ENCODE measurements at places on chromosomes 11 and 22. TPM values are rescaled to one million over a fixed set of nuclear protein-coding genes. Genes with fewer than 3 reads are reported as not detected.

GRCh38 chr11:71490044-71490730 lies 36.9 kb upstream of the KRTAP5-7 start:
- DNase-seq = no peak

DNA sequence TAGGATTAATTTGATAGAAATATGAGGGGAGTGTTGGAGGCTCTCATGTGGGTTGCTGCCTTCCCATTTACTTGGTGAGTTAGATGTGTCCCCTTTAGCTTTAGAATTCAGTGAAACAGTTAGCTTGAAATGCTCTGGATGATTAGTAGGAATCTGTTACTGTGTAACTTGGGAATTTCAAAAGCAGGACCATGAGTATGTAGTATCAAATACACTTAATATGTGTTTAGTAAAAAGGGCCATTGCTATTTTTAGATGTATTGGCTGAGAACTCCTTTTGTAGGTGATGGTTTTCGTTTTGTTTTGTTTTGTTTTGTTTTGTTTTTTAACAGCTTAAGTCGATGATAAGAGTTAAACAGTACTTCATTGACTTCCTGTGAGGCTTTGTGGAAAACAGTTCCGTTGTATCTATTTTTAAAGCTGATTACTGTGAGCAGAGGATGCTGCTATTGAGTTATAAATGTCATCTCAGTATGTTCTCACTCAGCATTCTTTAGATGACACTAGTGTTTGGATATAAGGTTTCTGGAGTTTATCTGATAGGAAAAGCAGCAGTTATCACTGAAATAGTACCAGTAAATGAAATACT lies 53.5 kb downstream of the MCAM start:
- no peak for DNase-seq

DNA sequence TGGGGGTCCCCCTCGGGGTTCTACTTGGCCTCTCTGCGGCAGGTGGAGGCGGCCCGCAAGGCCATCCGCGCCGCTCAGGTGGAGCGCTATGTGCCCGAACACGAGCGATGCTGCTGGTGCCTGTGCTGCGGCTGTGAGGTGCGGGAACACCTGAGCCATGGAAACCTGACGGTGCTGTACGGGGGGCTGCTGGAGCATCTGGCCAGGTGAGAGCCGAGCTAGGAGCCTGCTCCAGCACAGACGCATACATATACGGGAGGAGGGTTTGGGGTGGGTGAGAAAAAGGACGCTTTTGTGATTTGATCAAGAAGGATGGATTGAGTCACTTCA lies 415 bp downstream of the CENATAC start:
- no peak for DNase-seq

GRCh38 chr11:71071736-71072509 lies 180.5 kb downstream of the SHANK2 start:
- DNase-seq = no peak

DNA sequence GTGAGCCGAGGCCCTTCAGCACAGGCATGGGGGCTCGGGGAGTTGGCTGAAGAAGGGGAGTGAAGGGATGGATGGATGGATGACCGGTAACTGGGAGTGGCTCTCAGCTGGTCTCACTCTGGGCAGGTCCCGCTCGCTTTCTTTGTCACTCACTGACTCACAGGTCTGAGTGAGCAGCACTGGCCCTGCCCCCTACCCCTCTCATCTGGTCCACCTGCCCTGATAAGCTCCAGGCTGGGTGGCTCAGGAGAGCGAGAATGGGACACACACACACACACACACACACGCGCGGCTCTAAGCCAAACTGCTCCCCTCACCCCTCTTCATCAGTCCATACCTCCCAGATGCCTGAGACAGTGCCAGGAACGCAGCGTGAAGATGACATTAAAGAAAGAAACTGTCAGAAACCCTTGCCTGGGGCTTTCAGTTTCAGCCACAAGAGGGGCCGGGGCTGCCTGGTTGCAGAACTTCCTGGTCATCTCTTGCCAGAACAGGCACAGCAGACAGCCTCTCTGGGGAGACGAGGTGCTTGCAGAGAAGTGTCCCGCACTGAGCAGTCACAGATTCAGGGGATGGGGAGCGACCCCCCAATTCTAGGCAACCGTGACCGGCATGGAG lies 16.5 kb upstream of the SHISAL1 start:
- no peak for DNase-seq

GRCh38 chr11:74839971-74840370 lies 91.3 kb downstream of the RNF169 start:
- no peak for DNase-seq

GRCh38 chr11:108596701-108597100 lies 3.1 kb upstream of the EXPH5 start:
- DNase-seq = no peak

DNA sequence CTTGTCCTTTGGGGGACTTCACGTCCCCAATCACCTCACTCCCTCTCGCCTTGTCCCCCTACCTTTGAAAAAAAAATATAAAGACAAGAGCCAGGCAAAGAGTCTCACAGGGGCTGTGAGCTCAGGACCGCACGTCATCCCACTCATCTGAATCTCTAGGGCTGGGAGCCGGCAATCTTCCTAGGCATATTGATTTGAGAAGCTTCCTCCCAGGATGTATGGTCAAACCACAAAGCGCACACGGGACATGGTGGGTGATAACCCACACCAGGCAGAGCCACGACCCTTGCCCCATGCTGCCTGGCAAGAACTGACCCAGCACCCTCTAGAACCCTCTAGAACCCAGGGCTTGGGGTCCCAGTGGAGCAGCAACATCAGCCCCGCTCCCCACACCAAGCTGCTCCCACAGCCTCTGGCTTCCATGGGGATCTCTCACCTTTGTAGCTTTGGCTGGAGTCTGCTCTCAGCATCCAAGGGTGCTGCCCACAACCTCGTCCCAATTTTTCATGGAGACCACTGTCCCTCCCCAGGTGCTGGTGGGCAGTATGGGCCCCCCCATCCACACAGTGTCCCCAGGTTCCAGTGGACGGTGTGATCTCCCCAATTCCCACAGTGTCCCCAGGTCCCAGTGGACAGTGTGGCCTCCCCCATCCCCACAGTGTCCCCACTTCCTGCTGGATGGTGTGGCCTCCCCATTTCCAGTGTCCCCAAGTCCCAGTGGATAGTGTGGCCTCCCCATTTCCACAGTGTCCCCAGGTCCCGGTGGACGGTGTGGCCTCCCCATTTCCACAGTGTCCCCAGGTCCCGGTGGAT lies 85.2 kb upstream of the FGF3 start:
- no peak for DNase-seq

GRCh38 chr11:30786256-30787110 lies 200.3 kb upstream of the MPPED2 start:
- DNase-seq = no peak

GRCh38 chr11:108654994-108655631 lies 9.8 kb upstream of the DDX10 start:
- DNase-seq = no peak

DNA sequence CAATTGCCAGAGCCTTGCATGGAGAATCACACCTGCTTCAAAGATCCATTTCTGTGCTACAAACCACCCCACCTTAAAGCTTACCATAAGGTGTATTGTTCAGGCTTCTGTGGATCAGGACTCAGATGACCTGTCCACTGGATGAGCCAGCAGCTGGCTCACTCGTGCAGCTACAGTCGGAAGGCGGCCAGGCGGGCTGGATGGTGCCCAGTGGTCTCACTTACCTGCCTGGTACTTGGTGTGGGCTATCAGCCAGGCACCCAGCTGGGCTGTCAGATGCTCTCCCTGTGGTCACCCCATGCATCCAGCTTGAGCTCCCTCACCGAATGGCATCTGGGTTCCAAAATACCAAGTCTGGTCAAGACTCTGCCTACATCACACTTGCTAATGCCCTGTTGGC lies 10.9 kb upstream of the APOBEC3B start:
- DNase-seq = no peak

DNA sequence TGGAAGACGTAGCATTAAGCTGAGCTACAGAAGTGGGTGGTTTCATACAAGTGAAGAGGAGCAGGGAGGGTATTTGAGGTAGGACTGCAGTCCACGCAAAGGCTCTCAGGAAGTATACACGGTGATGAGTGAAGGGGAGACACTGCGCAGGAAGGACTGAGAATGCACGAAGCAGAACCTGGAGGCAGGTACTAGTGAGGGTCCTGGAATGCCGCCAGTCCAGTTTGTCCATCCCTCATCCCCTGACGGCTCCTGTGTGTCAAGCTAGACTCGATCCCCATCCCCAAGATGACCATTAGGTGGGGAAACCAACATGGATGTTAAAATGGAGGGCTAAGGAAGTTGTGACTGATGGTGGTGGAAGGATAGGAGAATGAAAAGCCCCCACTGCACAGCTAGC lies 23.8 kb downstream of the ART5 start:
- no peak for DNase-seq

- DNase-seq = no peak
Measured at GRCh38 chr11:68330700-68331337, 18.4 kb downstream of the LRP5 start.

- no peak for DNase-seq
Measured at GRCh38 chr11:68946416-68947090, 34.2 kb downstream of the MRGPRD start.

- no peak for DNase-seq
Measured at GRCh38 chr11:130798280-130798679, 118.0 kb downstream of the SNX19 start.

- no peak for DNase-seq
Measured at GRCh38 chr11:36628765-36629244, 30.8 kb upstream of the RAG2 start.

DNA sequence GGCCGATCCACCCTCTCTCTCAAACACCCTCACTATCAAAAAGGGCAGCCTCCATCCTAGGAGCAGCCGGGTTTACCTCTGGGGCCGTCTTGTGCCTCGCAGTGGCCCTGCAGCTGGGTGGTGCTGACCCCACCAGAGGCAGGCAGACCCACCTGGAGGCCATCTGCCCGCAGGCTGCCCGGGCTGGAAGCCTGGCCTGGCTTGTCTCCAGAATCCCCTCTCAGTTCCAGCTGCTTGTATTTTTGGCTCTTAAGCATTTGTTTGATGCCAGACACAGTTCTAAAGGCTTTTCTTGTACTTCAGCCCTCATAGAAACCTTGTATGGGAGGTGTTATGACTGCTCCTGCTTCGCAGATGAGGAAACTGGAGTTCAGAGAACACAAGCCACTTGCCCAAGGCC lies 4.2 kb upstream of the NFAM1 start:
- DNase-seq = no peak

- no peak for DNase-seq
Measured at GRCh38 chr11:87894961-87895360, 280.3 kb downstream of the RAB38 start.

DNA sequence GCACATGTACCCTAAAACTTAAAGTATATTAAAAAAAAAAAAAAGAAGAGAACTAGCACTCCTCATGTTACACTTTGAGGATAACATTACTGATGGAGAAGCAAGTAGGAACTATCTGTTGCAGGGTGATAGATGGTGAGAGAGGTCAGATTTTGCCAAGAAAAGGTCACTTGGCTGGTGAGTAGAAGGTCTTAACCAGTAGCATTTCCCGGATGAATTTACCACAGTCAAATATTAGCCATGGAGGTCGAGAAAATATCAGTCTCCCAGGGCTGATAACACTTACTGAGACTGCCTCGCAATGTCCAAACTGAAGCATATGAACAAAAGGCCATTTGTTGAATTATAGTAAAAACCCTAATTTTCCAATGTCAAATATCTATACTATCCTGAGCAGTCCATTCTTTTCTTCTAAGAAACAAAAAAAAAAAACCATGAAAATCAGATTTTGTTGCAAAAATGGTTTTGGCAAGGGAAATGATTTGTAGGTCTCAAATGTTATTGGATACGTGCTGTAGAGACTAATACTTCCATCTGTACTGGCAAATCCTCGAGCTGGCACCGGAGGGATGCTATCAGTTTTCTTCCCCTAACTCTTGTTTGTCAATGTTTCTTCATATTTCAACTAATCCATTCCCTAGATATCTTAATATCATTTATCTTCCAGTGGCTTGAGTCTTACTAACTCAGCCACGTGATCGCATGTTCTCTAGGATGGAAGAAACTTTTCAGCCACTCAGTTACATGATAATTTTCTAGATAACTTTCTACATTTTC lies 14.5 kb upstream of the BBOX1 start:
- no peak for DNase-seq

- DNase-seq = peak; percentile 28
Measured at GRCh38 chr11:22558664-22559063, 67.0 kb downstream of the FANCF start.

- DNase-seq = no peak
Measured at GRCh38 chr22:35347462-35347861, 33.4 kb upstream of the HMOX1 start.

GRCh38 chr11:6735306-6735705 lies 36.5 kb downstream of the OR2AG2 start:
- DNase-seq = no peak

DNA sequence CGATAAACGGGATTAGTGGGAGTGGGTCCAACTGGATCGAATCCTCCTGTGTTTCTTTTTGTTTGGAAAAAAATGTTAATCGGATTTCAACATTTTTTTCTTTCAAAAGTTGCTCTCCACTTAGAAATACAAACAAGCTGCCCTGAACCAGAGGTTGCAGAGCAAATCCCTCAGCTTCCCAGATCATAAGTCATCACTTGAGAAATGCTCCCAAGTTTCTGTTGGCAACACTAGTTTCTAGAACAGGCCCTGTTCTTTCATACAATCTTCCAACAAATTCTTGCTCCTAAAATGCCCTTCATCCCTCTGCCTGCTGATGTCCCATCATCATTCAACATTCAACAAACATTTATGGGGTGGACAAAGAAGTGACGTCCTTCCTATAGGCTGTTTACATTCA lies 1.3 kb upstream of the MLC1 start:
- DNase-seq = no peak

DNA sequence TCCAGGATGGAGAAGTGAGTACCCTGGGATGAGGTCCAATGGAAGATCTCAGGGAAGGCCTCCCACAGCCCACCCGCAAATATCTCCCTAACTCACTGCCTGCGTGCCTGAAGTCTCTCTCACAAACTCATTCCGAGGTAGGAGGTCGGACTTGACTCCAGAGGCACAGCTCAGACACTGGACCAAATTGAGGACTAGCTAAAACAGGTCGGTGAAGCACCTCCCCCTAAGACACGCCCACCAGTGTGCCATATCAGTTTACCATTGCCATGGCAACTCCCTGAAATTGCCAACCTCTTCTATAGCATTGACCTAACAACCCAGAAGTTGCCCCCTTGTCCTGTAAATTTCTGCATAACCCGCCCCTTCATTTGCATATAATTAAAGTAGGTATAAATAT lies 17.5 kb downstream of the RPL3 start:
- no peak for DNase-seq

GRCh38 chr11:116339306-116340098 lies 433.3 kb downstream of the BUD13 start:
- no peak for DNase-seq

Gene CNIH2
- total RNA-seq = 61.3 TPM

Gene H19
- 46.9 TPM for total RNA-seq

Gene GDPD4
- total RNA-seq = not detected

Gene POU2AF2
- total RNA-seq = not detected

Gene CHRM4
- 8.5 TPM for total RNA-seq

Gene DCHS1
- total RNA-seq = 91.5 TPM

Gene LDHAL6A
- not detected for total RNA-seq

Gene GANAB
- 213 TPM for total RNA-seq

Gene KRTAP5-9
- total RNA-seq = 0.76 TPM

Gene GAS2L1
- 10.3 TPM for total RNA-seq

Gene SLC17A6
- 170 TPM for total RNA-seq

Gene BIK
- 17.3 TPM for total RNA-seq

Gene GUCY1A2
- 20.3 TPM for total RNA-seq

Gene ARHGAP20
- total RNA-seq = not detected

Gene PPP1CA
- total RNA-seq = 163 TPM

Gene DEFB131B
- not detected for total RNA-seq

Gene CCDC89
- not detected for total RNA-seq

Gene RTN4R
- total RNA-seq = 38.3 TPM

Gene OR5AK2
- not detected for total RNA-seq

Gene PNPLA3
- 14.7 TPM for total RNA-seq

Gene ANGPTL5
- not detected for total RNA-seq

Gene HTR3B
- total RNA-seq = not detected

Gene MIOX
- total RNA-seq = 4.0 TPM

All from glutamatergic neuron (in vitro differentiated cells).